ENCODE measurements at places on chromosomes 13 and 19.
A peak's percentile ranks its signal among the peaks of the same experiment; 100 is the strongest.

- DNase-seq = no peak
Observed at GRCh38 chr19:21432590-21432989, 35.7 kb downstream of the ZNF493 start.

DNA sequence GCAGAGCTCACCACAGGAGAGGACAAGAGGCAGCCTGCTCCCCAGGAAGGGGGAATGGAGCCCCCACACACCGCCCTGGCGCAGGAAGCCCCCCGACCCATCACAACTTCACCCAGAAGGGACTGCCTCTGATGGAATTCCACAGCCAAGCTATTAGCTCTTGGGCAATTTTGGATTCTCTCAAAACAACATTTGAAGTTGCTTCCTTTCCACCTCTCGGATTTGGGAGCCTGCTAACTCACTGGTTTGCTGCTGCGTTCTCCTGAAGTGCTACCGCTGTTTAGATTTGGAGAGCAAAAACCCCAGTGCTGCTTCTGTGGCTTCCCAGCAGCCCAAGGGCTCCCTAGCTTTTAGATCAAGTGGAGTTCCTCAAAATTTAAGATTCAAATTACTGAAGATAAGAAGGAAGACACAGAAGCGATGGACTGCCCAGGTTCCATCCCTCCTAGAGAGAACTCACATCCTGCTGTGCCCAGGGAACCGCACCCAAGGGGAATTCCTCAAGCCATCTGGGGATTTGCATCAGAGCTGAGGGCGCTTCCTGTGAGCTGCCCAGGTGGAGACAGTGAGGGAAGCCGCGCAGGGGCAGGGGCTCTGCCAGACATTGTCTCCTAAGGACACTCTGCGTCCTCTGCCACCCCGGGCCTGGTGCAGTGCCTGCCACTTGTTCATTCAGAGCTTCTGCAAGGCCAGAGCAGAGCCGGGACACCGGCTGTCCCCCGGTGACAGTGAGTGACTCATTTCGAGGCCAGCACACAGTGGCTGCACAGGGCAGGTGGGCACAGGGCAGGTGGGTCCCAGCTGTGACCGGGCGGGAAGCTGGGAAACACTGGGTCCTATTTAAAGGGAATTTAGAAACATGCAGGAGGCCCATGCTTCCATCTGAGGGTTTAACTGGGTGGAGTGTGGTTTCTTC, 45.5 kb downstream of the COL4A1 start:
- DNase-seq = no peak

DNA sequence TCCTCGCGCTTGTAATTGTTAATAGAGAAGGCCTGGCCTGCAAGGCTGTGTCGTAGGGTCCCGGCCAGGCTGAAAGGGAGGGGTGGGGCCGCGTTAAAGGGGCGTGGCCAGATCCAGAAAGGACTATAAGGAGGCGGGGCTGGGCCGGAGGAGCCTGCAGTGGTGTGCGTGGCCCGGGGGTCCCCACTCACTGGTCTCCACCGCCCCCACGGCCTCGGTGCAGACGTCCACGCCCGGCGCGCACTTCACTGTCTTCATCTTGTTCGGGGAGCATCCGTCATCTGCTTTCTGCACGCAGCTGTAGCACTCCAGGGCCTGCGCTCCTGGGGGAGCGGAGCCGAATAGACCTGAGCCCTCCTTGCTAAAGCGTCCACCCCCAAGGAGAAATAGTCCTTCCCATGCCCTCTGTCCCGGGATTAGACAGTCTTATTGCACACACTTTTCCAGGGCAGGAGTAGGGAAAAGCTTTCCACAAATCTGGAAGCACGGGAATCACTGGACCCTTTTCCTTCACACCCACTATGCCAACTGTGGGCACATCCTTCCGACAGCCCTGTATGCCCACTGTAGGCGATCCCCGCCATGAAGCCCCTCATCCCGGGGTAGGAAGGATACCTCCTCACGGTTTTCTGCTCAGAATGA, 1.2 kb downstream of the LYPD3 start:
- no peak for DNase-seq

GRCh38 chr13:91805605-91806004, 407.2 kb downstream of the GPC5 start:
- no peak for DNase-seq

- no peak for DNase-seq
Observed at GRCh38 chr13:100755891-100756290, 81.3 kb upstream of the TMTC4 start.

DNA sequence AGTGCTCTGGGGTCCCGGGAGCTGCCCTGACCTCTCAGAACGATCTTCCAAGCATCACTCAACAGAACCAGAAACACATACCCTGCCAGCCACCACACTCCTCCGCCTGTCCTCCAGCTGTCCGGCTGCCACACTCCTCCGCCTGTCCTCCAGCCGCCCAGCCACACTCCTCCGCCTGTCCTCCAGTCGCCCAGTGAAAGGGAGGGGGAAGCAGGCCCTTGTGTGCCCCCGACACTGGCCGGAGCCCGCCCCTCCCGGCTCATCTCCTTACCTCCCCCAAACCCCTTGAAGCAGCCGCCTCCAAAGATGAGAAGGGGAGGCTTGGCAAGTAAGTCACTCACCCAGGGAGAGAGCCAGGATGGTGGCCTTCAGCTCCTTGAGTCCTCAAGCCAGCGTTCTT, 40.2 kb downstream of the STK24 start:
- no peak for DNase-seq

DNA sequence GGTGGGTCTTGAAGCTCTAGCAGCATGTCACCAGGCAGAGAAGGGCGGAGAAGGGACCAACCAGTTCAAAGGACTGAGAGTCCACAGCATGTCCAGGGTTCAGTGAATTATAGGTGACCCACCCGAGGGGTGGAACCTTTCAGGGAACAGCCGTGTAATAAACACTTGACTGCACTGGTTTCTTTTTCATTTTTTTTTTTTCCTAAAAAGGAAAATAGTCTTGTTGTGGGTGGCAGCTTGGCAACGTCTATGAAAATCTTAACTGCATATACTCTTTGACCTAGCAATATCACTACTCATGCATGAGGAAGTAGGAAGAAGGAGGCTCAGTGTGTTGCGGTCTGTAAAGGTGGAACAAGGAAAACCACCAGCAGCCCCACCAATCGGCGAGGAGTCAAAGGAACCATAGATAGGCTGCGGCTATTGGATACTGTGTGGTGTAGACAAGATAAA, 13.0 kb upstream of the MYH14 start:
- no peak for DNase-seq

DNA sequence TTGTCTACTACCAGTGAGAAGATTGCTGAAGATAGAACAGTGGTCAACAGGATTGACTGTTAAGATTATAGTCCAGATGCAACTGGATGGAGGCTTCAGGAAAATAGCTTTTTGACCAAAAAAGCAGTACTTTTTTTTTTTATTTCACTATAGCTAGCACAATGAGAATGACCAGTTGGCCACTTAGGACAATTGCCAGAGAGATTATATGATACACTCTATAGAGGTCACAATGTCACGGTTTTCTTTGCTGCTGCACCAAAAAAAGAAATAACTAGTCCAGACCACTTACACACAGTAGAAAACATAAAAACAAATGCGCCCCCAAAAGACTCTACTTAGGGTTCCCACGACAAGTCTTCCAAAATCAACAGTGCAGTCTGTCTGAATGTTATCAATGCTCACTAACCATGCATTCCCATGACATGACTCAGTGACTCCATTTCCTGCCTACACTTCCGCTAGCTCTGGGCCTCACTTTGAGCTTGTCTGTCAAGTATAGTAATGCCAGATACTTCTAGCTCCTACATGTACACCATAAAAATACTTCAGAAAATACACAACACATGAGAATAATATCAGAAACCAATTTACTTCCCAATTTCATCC, 209.1 kb upstream of the STARD13 start:
- peak; percentile 3 for DNase-seq

GRCh38 chr13:85666356-85666755, 132.9 kb downstream of the SLITRK6 start:
- no peak for DNase-seq

- DNase-seq = no peak
Observed at GRCh38 chr19:4374498-4375163, 25.7 kb downstream of the SH3GL1 start.

DNA sequence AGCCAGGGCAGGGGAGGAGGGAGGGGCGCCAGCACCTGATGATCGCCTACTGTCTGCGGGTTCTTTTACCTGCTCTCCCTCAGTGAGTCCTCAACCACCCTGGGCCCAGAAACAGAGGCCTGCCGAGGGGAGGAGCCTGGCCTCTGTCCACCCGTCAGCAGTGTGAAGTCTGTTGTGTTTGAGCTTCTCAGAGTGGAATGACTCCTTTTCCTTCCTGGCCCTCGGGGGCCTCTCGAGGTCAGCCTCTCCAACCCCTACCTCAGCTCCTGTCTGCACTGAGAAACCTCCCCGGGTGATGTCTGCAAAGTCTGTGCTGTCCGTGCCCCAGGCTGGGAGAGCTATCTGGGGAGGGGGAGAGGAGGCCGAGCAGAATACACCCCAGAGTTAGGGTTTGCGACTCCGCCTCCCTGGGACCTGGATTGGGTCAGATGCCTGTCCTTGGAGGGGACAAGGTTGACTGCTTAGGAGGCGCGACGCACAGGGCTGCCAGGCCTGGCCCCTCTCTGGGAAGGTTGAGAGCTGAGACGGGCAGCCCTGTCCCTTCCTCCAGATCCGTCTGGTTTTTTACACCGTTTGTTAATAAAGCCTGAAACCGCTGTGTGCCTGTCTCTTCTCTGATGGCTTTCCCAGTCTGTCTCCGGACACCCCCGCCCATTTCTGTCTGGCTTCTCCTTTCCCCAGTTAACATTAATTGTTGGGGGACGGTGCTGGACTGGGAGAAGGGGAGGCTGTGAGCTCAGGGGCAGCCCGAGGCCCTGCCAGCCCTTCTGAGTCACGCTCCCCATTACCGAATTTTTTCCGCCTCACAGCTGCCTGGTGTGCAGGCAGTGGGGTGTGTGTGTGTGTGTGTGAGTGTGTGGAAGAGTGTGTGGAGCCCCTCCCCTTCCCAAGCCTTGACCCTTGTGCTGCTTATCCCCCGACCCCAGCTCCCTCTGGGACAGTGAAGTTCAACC, 989 bp upstream of the SSC5D start:
- DNase-seq = peak; percentile 17

DNA sequence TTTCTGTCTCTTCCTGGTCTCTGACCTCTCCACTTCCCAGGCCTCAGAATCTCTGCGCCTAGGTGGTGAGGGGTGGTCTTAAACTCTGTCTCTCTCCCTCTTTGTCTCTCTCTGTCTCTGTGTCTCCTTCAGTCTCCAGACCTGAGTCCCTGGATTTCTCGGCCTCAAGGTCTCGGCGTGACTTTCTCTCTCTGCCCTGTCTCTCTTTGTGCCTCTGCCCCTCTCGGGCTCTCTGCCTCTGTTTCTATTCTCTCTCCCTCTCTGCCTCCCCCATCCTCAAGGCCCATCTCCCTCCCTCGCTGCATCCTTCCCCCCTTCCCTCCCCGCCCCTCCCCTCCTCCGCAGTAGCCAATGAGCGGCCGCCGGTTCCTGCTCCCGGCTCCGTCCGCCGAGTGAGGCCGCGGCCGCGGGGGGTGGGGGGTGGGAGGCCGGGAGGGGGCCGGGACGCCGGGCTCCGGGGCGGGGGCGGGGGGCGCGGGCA, at the start of gene CACNG7:
Gene CACNG7, plus strand, starts transcription at position 344 of the 481 bp plus-strand sequence. CDS start 3,554 bp downstream, outside the sequence.
- DNase-seq = no peak

DNA sequence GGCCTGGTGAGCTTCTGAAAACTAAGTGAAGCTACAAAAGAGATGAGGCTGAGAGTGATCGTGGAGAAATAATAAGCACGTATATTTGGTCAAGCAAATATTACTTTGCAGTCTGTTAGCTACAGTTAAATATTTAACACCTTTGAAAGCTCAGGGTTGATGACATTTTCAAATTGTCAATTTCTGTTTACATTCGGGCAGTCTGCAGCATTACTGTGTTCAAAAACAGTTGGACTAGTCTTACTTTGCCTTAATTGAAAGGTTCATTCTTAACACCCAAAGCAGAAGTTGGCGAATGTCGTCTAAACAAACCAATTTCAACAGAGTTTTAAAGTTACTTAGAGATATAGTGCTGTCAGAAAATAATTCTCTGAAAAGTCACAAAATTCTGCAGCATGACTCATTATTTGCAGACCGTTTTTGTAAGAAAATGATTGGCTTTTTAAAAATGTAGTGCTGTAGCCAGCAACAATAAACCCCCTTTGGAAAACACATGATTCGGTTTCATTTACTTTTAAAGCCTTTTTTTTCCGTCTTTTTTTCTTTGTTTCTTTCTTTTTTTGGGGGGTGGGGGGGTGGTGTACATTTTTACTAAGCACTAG, 549.0 kb downstream of the GPC6 start:
- DNase-seq = no peak

DNA sequence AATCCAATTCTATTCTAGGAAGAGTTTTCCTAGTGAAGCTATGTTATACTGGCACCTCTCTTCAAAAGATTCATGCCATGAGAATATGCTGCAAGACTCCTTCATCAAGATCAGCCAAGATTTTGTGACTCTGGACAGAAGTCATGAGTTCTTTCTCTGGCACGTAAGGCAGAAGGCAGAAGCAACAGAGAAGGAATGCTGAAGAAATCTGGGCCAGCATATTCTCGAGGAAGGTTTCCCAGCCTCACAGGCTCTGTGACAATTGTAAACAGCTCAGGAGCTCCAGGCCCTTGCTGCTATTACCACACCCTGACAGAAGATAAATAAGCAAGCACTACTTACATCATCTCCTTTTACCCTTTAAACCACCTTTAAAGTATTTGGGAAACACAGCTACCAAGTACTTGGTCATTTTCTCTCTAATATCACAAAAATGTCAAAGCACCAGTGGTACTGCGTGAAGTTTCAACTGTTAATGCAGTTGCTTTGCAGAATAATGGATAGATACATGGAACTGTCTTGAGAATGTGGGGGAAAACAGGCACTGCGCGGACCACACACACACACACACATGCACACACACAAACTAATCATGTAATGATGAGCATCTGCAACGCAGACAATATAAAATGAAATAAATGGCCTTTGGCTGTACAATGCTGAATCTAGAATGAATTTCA, 55.4 kb downstream of the INTS6 start:
- no peak for DNase-seq

DNA sequence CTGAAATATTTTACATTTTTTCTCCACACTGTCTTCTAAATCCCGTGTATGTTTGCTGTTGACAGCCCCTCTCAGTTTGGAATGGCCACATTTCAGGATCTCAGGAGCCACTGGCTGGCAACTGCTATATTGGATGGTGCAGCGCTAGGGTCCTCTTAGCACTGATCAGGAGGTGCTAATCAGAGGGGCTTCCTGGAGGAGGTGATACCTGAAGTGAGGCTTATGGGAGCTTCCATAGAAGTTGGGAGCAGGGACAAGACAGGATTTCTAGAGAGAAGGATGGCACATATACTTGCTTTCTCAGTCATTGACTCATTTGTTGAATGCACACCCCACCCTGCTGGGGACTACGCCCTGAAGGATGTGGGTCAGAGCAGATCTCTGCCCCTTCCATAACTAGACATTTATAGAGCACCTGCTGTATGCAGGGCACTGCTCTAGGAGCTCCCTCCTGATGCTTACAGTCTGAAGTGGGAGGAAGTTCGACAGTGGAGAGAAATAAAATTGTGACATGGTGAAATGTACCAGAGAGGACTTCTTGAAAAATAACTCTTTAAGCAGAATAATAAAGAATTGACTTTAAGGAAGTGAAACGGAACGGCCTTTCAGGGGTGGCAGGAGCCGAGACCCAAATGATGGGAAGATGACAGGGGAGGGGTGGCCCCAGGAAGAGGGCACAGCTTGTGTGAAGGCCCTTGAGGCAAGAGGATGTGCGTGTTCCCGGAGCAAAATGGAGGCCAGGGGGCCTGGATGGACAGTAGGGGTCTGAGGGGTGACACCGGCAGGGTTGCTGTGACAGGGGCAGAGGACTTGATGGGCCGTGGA, 13.1 kb downstream of the AP2A1 start:
- no peak for DNase-seq

Data from activated CD4-positive, alpha-beta T cell treated with anti-CD3 and anti-CD28 coated beads, Interleukin-2, Interleukin-4, amounts not matched to agents 100 ng/mL and 50 ng/mL, durations not matched to agents 16 hours and 8 hours (primary cell).